ENCODE measurements at places on chromosomes 11 and 22. TPM values are rescaled to one million over a fixed set of nuclear protein-coding genes. Genes with fewer than 3 reads are reported as not detected.

The ME3 gene
- total RNA-seq, result 115 TPM

The CRYAB gene
- 20.6 TPM for total RNA-seq

DNA sequence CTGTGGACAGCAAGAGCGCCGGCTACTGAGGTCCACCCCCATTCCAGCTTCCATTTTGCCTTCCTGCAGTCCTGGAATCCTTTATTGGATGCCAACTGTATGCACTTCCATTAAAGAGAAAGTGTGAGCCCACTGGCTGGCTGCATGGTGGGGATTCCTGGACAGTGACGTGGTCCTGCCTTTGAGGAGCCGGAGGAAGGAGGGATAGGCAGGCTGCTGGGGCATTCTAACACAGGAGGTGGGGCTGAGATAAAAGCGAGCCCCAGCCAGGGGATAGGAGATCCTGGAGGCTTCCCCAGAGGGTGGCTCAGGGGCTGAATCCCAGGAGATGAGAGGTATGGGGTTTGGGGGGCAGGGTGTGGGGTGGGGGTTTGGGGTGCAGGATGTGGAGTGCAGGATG, 984.7 kb downstream of the BRD1 start:
- no peaks in the 10 kb centered on the region for H3K36me3 ChIP-seq
- H3K27me3 ChIP-seq, result no peaks in the 10 kb centered on the region
- H3K4me3 ChIP-seq, result no peak overlapping the region
- DNase-seq, result no peak
- H3K4me1 ChIP-seq, result no peaks in the 10 kb centered on the region

The METTL15 gene
- total RNA-seq, result 25.7 TPM

GRCh38 chr11:18193010-18193409, 20.4 kb downstream of the MRGPRX4 start:
- H3K27ac ChIP-seq, result no peak overlapping the region
- H3K4me3 ChIP-seq, result no peak overlapping the region
- no peak for DNase-seq
- H3K27me3 ChIP-seq, result no peaks in the 10 kb centered on the region
- no peaks in the 10 kb centered on the region for H3K36me3 ChIP-seq
- no peaks in the 10 kb centered on the region for H3K4me1 ChIP-seq

DNA sequence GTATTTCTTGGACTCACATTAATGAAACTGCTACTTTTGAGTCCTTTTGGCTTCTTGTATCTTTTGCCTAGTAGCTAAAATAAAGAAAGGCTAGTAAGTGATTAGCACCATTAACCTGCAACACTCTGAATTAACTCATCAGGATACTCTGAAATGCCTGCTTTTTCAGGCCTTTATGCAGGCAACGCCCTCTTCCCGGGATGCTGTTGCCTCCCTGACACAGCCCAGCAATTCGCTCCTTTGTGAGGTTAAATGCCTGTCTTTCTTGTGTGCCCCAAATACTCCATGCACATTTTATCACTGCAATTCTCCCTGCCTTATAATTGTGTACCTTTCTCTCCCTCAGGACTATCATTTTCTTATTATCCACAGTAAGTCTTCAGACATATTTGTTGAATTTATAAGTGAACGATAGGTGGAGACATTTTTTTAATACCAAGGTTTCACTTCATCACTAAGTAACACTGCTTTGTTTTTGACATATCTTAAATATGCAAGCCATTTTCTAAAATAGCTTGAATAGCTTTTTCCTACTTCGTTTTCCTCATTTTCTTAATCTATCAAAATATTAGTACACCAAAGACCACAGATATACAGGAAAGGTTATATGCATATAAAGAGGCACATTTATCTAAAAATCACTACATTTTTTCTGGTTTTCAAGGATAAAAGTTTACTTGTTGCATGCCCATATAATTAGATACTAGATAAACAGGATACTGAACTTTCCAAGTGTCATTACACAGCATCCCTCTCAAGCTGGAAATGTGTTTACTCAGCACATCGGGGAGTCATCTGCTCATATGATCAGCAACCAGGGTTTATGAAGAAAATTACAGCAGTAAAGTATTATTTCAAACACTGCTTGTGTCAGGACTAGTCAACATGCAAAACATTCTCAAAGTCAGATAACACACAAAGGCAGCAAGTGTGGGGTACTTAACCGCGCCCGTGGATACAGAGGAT, 48.5 kb upstream of the DDI1 start:
- no peaks in the 10 kb centered on the region for H3K27me3 ChIP-seq
- DNase-seq, result no peak
- no peaks in the 10 kb centered on the region for H3K36me3 ChIP-seq
- H3K4me1 ChIP-seq, result no peaks in the 10 kb centered on the region
- no peak overlapping the region for H3K4me3 ChIP-seq
- H3K27ac ChIP-seq, result no peak overlapping the region

DNA sequence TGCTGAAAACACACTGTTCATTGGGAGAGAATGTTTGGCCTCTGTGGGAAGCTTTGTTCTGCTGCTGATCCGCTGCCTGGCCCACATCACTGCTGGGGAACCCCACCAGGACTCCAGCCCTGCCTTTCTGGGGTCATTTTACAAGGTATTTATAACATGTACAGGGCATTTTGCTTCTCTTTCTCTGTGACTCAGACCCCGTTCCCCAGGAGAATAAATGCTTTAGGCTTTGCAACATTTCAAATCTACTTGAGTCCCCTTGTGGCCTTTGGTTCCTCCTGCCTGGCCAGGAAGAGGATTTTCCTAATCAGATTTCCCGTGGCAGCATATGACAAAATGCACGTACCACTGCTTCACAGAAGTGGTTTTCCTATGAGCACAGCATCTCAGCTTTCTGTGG, 43.0 kb downstream of the BTG4 start:
- no peaks in the 10 kb centered on the region for H3K4me1 ChIP-seq
- H3K27me3 ChIP-seq, result no peaks in the 10 kb centered on the region
- no peak overlapping the region for H3K27ac ChIP-seq
- H3K36me3 ChIP-seq, result no peaks in the 10 kb centered on the region
- no peak overlapping the region for H3K4me3 ChIP-seq

DNA sequence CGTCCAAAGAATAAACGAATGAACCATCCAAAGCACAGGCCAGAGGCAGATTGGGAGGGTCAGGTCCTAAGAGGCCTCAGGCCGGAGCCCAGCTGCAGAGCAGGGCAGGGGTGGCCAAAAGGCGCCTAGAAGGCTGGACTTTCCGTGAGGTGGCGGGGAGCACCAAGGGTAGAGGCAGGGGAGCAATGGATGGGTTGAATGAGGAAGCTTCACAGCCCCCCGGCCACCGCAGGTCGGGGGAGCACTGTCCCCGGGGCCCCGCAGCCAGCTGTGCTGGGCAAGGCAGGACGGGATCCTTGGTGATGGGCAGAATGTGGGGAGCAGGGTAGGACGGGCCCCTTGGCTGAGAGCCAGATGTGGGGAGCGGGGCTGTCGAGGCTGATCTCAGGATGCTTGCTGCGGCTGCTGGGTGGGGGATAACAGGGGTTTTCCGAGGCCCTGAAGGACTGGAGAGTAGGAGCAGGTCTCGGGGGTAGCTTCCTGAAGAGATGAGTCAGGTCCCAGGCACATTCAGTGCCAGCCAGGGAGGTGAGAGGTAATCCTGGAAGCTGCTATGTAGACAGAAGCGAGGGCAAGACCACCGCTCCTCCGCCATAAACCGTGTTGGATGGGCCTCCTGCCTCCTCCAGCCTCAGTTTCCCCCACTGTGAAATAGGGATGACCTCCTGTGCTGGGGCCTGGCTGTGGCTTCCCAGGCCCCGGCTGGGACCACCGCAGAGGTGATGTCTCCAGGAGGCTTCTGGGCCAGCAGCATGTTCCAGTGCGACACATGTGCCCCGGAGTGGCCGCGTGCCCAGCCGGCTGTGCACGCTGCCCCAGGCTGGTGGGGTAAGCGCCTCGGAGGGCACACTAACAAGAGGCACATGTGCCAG, 34.6 kb upstream of the KCNQ1OT1 start:
- H3K36me3 ChIP-seq, result no peaks in the 10 kb centered on the region
- H3K27me3 ChIP-seq, result no peaks in the 10 kb centered on the region
- DNase-seq, result no peak
- no peak overlapping the region for H3K4me3 ChIP-seq
- no peak overlapping the region for H3K27ac ChIP-seq

- H3K36me3 ChIP-seq, result no peaks in the 10 kb centered on the region
- H3K4me3 ChIP-seq, result no peak overlapping the region
- no peak for DNase-seq
- H3K27ac ChIP-seq, result no peak overlapping the region
- H3K4me1 ChIP-seq, result peaks cover 8% of the 10 kb centered on the region
Measured at GRCh38 chr11:63504933-63505586, 824 bp upstream of the LGALS12 start.

- peaks cover 4% of the 10 kb centered on the region for H3K4me1 ChIP-seq
- DNase-seq, result no peak
- peak within 1 kb of the TSS; percentile 24 for H3K4me3 ChIP-seq
- no peaks in the 10 kb centered on the region for H3K36me3 ChIP-seq
Measured at GRCh38 chr11:3231851-3232744, at the start of gene MRGPRE. Gene MRGPRE, minus strand, starts transcription at chr11:3232417. Its CDS starts 3,618 bp downstream, at chr11:3228799.

- H3K4me3 ChIP-seq, result no peak overlapping the region
- DNase-seq, result no peak
- no peaks in the 10 kb centered on the region for H3K36me3 ChIP-seq
- H3K27me3 ChIP-seq, result no peaks in the 10 kb centered on the region
- H3K27ac ChIP-seq, result no peak overlapping the region
Measured at GRCh38 chr11:123228496-123229163, 33.6 kb upstream of the CLMP start.

DNA sequence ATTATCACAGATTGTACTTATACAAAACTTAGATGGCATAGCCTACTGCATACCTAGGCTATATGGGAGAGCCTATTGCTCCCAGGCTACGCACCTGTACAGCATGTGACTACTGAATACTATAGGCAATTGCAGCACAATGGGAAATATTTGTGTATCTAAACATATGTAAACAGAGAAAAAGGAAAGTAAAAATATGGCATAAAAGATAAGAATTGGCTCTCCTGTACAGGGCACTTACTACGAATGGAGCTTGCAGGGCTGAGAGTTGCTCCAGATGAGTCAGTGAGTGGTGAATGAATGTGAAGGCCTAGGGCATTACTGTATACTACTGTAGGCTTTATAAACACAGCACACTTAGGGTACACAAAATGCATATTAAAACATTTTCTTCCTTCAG, 13.2 kb downstream of the APOL6 start:
- no peak overlapping the region for H3K27ac ChIP-seq
- DNase-seq, result no peak
- H3K4me3 ChIP-seq, result no peak overlapping the region

The KLHL35 gene
- 58.2 TPM for total RNA-seq

The WBP2NL gene
- total RNA-seq, result 31.8 TPM

GRCh38 chr22:29336751-29337490, 21.4 kb upstream of the RASL10A start:
- H3K4me1 ChIP-seq, result no peaks in the 10 kb centered on the region
- no peak overlapping the region for H3K27ac ChIP-seq
- no peaks in the 10 kb centered on the region for H3K27me3 ChIP-seq
- H3K36me3 ChIP-seq, result no peaks in the 10 kb centered on the region

DNA sequence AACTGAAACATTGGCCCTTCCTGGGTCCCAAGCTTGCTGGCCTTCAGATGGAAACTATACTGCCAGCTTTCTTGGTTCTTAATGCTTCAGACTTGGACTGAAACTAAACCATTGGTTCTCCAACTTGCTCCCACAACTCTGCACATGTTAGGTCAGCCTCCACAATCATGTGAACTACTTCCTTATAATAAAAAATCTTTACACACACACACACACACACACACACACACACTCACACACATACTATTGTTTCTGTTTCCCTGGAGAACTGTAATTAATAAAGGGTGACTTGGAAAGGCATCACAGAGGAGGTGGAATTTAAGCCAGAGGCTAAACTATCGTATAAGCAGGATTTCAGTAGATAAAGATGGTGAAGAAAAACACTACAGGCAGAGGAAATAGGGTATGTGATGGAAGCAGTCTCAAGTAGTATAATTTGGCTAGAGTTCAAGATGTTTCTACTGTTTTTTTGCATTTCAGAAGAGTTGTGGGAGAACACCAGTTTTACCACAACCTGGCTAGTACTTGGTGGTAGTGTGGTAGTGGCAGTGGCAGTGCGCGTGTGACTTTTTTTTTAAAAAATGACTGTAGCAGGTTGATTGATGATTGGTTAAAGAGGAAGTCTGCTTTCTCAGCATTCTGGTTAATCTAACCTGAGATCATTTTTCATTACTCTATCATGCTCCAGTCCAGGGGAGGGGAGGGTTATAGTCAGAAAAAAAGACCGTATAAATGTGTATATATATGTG, 70.1 kb downstream of the PDE3B start:
- no peaks in the 10 kb centered on the region for H3K36me3 ChIP-seq
- no peak overlapping the region for H3K27ac ChIP-seq
- no peak overlapping the region for H3K4me3 ChIP-seq
- H3K4me1 ChIP-seq, result no peaks in the 10 kb centered on the region

The GRIA4 gene
- 0.08 TPM for total RNA-seq

DNA sequence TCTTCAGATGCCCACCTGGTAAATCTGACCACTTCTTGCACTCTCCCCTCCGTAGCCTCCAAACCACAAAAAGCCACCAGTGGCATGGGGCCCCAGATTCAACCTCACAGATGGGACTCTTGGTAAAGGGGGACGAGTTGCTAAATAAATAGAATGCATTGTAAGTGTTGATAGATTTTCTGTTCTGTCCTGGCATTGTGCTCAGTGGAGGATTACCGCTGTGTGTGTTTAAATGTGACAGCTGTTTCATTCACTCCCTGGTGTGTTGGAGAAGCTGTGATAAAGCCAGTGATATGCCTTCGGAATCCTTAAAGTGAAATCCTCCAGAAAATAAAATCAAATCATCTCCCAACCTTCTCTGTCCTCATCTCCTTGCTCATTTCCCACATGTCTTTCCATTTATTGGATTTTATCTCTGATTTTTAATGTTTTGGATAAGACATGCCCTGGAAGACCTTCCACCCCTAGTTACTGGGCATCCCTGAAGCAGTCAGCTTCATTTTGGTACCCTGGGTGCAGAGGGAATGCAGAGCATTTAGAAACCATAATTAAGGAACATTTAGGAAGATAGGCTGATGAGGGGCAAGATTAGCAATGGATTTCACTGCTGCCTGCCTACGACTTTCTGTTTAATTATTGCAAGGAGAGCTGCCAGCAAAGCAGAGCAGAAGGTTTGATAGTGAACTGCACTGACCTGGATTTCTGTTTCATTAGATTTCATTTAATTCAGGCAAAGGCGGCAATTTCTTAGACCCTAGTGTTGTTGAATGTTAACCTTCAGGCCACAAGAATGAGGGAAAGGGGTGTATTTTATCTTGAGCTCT, 460.9 kb upstream of the KIRREL3 start:
- no peak overlapping the region for H3K27ac ChIP-seq
- no peak for DNase-seq
- H3K4me1 ChIP-seq, result no peaks in the 10 kb centered on the region
- H3K27me3 ChIP-seq, result no peaks in the 10 kb centered on the region

Measured in testis (tissue), 5 donors.